ENCODE measurements at places on chromosomes 3 and 15.

- DNase-seq = no peak
Measured at GRCh38 chr15:75182187-75183131, 19.2 kb upstream of the C15orf39 start.

GRCh38 chr3:130738241-130738640, 8.4 kb downstream of the PIK3R4 start:
- DNase-seq = no peak

GRCh38 chr3:36826240-36826639, 61.9 kb upstream of the DCLK3 start:
- no peak for DNase-seq

GRCh38 chr3:60294181-60294580, 957.1 kb downstream of the FHIT start:
- DNase-seq = no peak

GRCh38 chr3:172591876-172592771, 68.9 kb upstream of the TNFSF10 start:
- no peak for DNase-seq

DNA sequence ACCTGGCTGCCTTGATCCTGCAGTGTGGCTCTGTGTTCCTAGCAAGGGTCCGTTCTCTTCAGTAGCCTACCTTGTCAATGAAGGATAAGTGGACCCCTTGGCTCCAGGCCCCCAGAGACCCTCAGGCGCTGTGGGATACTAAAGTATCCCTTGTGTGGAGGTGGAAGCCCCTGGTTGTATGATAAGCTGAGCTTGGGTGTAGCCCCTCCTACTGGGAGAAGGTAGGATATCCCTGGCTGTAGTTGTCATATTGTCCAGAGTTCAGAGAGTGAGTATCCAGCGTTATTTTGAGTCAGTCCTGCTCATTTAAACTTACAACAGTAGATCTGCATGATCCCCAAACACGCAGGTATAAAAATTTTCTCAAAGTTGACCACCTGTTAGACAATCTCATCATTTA, 496.8 kb downstream of the CNTN4 start:
- no peak for DNase-seq

DNA sequence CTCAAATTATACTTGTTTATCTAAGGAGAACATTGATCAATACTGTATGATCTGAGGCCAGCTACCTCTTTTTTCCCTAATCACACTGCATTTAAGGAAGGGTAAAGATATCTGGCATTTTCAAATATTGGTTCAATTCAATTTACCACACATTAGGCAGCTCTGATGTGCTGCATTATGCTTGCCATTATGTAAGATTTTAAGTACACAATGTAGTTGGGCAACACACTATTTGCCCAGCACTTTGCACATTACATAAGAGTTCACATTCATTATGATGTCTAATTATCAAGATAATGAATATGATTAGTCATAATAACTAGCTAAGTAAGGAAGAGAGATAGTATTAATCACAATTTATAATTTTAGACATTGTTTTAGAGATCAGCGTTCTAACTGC, 196.3 kb downstream of the BCHE start:
- no peak for DNase-seq

GRCh38 chr3:163601426-163601825, 1476.9 kb downstream of the SI start:
- DNase-seq = no peak

- DNase-seq = no peak
Measured at GRCh38 chr3:160757233-160758106, 1.4 kb downstream of the PPM1L start.
